Progenitor cell of endocrine pancreas (in vitro differentiated cells): ENCODE measurements at places on chromosomes 12 and 14. TPM values are rescaled to one million over a fixed set of nuclear protein-coding genes. Genes with fewer than 3 reads are reported as not detected.

DNA sequence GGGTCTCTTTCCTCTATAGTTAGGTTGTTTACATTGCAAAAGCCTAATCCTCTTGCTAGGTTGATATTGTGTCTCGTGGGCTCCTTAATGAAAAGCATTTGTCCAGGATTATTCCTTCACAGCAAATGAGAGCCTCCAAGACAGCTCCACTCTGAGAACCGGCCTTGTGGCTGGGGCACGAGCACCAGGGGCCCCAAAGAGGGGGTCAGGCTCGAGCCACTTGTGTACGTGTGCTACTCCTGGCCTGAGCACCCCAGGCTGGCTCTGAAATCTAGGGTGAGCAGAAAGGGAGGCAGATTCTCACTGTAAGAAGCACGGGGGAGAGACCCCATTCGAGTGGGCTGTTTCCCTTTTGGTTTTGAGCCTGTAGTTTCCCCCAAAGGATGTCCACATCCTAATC is 45.0 kb upstream of the FZD10 start:
- H3K36me3 ChIP-seq: no peaks in the 10 kb centered on the region
- DNase-seq: no peak
- no peaks in the 10 kb centered on the region for H3K4me1 ChIP-seq
- no peak overlapping the region for H3K27ac ChIP-seq
- H3K4me3 ChIP-seq: no peak overlapping the region

- H3K36me3 ChIP-seq: peaks cover 31% of the 10 kb centered on the region
- peaks cover 4% of the 10 kb centered on the region for H3K4me1 ChIP-seq
- no peaks in the 10 kb centered on the region for H3K27me3 ChIP-seq
- H3K27ac ChIP-seq: no peak overlapping the region
Measured at GRCh38 chr14:21428930-21429329, 27.0 kb downstream of the CHD8 start.

- DNase-seq: no peak
- H3K27me3 ChIP-seq: no peaks in the 10 kb centered on the region
- no peak overlapping the region for H3K27ac ChIP-seq
- no peak overlapping the region for H3K4me3 ChIP-seq
Measured at GRCh38 chr14:32985866-32986265, 47.2 kb downstream of the NPAS3 start.

GRCh38 chr12:51661199-51661598 is 70.2 kb downstream of the SCN8A start:
- H3K36me3 ChIP-seq: no peaks in the 10 kb centered on the region
- H3K27ac ChIP-seq: no peak overlapping the region
- H3K4me3 ChIP-seq: no peak overlapping the region
- H3K4me1 ChIP-seq: peaks cover 13% of the 10 kb centered on the region
- no peak for DNase-seq

- H3K27ac ChIP-seq: no peak overlapping the region
- H3K4me1 ChIP-seq: peaks cover 55% of the 10 kb centered on the region
- no peaks in the 10 kb centered on the region for H3K36me3 ChIP-seq
- no peak overlapping the region for H3K4me3 ChIP-seq
- no peaks in the 10 kb centered on the region for H3K27me3 ChIP-seq
- DNase-seq: no peak
Measured at GRCh38 chr12:69338120-69338859, 9.9 kb upstream of the LYZ start.

DNA sequence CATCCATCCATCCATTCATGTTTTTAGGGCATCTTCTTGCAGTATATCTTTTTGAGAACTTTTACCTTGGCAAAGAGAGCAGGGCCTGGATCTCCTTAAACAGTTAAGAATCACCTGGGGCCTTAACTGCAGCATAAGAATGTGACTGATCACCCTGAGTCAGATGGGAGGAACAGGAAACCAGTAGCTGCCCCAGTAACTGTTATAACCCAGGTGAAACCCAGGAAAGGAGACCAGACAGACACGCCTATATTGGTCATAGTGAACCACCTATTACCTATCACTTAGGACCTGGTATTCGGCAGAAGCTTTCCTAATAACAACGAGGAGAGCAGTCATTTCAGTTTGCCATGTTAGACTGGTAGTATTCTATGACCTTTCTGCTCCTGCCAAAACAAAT is 43.4 kb upstream of the NR2C1 start:
- no peak overlapping the region for H3K4me3 ChIP-seq
- peaks cover 9% of the 10 kb centered on the region for H3K4me1 ChIP-seq
- H3K27ac ChIP-seq: no peak overlapping the region
- no peaks in the 10 kb centered on the region for H3K27me3 ChIP-seq
- peaks cover 9% of the 10 kb centered on the region for H3K36me3 ChIP-seq

DNA sequence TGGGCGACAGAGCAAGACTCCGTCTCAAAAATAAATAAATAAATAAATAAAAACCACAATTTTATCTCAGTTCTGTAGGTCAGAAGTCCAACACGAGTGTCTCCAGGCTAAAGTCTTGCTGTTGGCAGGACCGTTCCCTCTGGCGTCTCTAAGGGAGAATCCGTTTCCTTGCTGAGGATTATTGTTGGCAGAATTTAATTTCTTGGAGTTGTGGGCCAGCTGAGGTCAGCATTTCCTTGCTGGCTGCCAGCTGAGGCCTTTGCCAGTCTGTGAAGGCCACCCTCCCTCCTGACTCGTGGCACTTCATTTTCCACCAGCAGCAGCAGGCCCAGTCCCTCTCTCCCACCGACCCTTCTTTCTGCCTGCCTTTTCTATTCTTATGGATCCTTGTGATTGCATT is 17.2 kb downstream of the PSMC1 start:
- DNase-seq: no peak
- H3K36me3 ChIP-seq: peaks cover 26% of the 10 kb centered on the region
- H3K4me3 ChIP-seq: no peak overlapping the region
- H3K27ac ChIP-seq: no peak overlapping the region
- H3K4me1 ChIP-seq: no peaks in the 10 kb centered on the region

RTN1 gene
- total RNA-seq: 23.4 and 27.0 TPM in 2 replicates

- no peaks in the 10 kb centered on the region for H3K27me3 ChIP-seq
- H3K36me3 ChIP-seq: no peaks in the 10 kb centered on the region
- no peak overlapping the region for H3K27ac ChIP-seq
Measured at GRCh38 chr12:86367137-86367536, 110.9 kb upstream of the MGAT4C start.

- H3K27ac ChIP-seq: no peak overlapping the region
- H3K4me1 ChIP-seq: no peaks in the 10 kb centered on the region
- no peaks in the 10 kb centered on the region for H3K36me3 ChIP-seq
- no peaks in the 10 kb centered on the region for H3K27me3 ChIP-seq
- no peak overlapping the region for H3K4me3 ChIP-seq
Measured at GRCh38 chr12:33596814-33597213, 157.2 kb upstream of the SYT10 start.

VWF gene
- 0.10 and 0.22 TPM in 2 replicates for total RNA-seq

DNA sequence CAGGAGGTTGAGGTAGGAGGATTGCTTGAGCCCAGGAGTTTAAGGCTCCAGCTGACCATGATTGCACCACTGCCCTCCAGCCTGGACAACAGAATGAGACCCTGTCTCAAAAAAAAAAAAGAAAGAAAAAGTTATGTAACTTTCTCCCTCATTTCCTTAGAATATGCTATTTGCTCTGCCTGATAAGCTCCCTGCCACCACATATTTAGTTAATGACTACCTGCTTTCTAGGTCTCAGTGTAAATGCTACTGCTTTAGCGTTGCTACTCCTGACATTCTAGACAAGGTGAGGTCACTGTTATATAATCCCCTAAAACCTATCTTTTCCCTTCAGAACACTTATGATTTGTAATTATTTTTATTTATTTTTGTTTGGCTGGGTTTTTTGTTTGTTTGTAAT is 86.3 kb upstream of the AMN1 start:
- H3K27me3 ChIP-seq: no peaks in the 10 kb centered on the region
- no peak overlapping the region for H3K4me3 ChIP-seq
- H3K36me3 ChIP-seq: peaks cover 4% of the 10 kb centered on the region

NKX2-1 gene
- total RNA-seq: 0.80 TPM in 1 of 2 replicates, not detected in the other

DDN gene
- total RNA-seq: 0.40 and 0.57 TPM in 2 replicates

- peaks cover 4% of the 10 kb centered on the region for H3K27me3 ChIP-seq
- DNase-seq: no peak
- no peak overlapping the region for H3K27ac ChIP-seq
Measured at GRCh38 chr14:60204104-60204842, 39.1 kb upstream of the DHRS7 start.

SSTR1 gene
- 4.0 and 4.4 TPM in 2 replicates for total RNA-seq

DNA sequence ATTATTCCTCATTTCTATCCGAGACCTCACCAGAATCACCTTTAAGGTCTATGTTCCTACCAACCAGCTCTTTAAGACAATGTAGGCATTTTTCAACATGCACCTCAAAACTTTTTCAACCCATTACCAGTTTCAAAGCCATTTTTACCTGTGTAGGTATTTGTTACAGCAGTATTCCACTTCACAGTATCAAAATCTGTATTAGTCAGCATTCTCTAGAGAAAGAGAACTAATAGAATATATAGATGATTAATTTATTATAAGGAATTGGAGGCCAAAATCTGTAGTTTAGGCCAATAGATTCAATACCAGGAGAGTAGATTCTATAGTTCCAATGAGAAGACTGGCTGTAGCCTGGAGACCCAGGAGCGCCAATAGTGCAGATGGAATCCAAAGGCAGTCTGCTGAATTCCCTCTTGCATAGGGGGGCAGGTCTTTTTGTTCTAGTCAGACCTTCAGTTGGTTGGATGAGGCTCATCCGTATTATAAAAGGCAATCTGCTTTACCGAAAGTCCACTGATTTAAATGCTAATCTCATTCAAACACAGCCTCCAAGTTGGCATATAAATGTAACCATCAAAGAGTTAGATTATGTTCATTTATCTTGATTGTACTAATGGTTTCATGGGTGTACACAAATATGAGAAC is 151.6 kb upstream of the SYT1 start:
- H3K4me3 ChIP-seq: no peak overlapping the region
- H3K4me1 ChIP-seq: no peaks in the 10 kb centered on the region
- no peak for DNase-seq
- no peaks in the 10 kb centered on the region for H3K27me3 ChIP-seq

DNA sequence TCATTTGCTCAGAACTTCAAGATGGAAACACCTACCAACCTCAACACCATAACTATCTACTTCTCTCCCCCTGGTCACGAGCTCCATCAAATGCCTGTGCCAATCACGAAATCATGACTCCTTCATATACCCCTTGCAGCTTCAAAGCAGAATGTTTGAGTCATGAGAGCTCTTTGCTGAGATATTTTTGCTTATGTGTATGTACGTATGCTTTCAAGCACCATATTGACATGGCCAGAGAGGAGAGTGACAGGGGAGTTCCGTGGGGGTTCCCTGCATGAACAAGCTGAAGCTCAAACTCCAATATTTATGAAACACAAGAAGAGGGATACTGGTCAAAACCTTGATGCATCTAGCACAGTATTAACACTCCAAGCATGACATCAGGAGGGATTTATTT is 374.4 kb downstream of the DPF3 start:
- H3K27ac ChIP-seq: no peak overlapping the region
- H3K4me1 ChIP-seq: no peaks in the 10 kb centered on the region
- H3K4me3 ChIP-seq: no peak overlapping the region
- no peaks in the 10 kb centered on the region for H3K27me3 ChIP-seq
- H3K36me3 ChIP-seq: no peaks in the 10 kb centered on the region

DNA sequence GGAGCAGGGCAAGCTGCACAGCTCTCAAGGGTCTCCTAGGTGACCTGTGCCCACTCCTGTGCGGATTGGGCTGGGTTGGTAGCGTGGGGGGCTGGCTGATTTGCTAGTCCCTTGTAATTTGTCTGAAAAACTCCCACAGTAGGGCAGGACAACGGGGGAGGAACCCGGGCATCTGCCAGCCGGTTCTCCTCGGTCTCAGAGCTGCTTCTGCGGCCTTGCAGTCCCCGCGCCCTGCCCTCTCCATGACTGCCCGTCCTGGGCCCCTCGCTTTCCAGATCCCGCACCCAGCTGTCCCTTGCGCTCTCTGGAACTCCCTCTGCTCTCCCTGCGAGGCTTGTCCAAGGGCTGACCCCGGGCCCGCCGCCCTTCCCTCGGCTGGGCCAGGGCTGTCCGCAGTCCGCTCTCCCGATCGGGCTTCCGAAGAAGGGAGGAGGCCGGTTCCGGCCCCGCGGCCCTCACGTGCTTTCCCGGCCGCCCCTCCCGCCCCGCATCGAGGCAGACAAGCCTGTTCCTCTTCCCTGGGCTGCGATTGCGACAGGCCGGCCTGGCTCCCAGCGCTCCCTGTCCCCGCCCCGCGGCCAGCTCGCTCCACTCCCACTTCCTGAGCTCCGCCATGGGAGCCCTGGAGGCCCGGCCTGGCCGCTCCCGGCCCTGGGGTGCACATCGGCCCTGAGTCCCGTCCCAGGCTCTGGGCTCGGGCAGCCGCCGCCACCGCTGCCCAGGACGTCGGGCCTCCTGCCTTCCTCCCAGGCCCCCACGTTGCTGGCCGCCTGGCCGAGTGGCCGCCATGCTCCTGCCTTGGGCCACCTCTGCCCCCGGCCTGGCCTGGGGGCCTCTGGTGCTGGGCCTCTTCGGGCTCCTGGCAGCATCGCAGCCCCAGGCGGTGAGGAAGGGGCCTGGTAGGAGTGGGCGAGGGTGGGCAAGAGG is at the start of gene LTBR:
Gene LTBR (plus strand): TSS at position 591 of the 927 bp plus-strand sequence. CDS start 197 bp downstream, at position 788.
- peaks cover 2% of the 10 kb centered on the region for H3K36me3 ChIP-seq
- peak; percentile 60 for DNase-seq
- H3K27me3 ChIP-seq: peaks cover 38% of the 10 kb centered on the region
- H3K4me1 ChIP-seq: peaks cover 6% of the 10 kb centered on the region
- no peak within 1 kb of the TSS for H3K4me3 ChIP-seq

GRCh38 chr12:49684310-49684854 is 22.8 kb downstream of the FMNL3 start:
- H3K27me3 ChIP-seq: no peaks in the 10 kb centered on the region
- no peak overlapping the region for H3K4me3 ChIP-seq
- H3K4me1 ChIP-seq: peaks cover 2% of the 10 kb centered on the region
- no peak overlapping the region for H3K27ac ChIP-seq
- H3K36me3 ChIP-seq: no peaks in the 10 kb centered on the region
- DNase-seq: no peak

- H3K27ac ChIP-seq: no peak overlapping the region
- H3K4me3 ChIP-seq: no peak overlapping the region
- no peaks in the 10 kb centered on the region for H3K36me3 ChIP-seq
- DNase-seq: no peak
Measured at GRCh38 chr12:82883394-82884355, 197.0 kb downstream of the TMTC2 start.

LBHD2 gene
- total RNA-seq: not detected in 2 replicates

CISTR gene
- total RNA-seq: 0.58 TPM in 1 of 2 replicates, not detected in the other

DLGAP5 gene
- total RNA-seq: 31.2 and 32.9 TPM in 2 replicates

DNA sequence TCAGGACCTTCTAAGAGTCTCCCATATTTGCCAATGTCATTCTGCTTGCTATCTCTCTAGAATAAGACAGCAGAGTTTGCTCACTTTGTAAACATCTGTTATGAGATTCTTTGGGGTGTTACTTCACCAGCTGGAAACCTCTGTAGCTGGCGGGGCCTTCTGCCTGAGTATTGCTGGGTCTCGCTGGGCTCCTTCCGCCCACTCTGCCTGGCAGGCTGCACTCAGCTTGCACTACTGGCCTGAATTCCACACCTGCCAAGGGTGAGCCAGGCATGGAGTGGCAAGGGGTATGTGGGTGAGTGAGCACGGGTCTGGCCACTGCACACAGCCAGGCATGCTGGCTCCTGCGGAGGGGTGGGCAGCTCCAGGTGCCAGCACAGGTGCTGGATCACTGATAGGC is 267.3 kb upstream of the PDE3A start:
- H3K4me1 ChIP-seq: peaks cover 11% of the 10 kb centered on the region
- H3K27me3 ChIP-seq: no peaks in the 10 kb centered on the region
- no peak for DNase-seq
- no peaks in the 10 kb centered on the region for H3K36me3 ChIP-seq
- no peak overlapping the region for H3K4me3 ChIP-seq
